ENCODE measurements at places on chromosomes 3 and 15. TPM values are rescaled to one million over a fixed set of nuclear protein-coding genes. Genes with fewer than 3 reads are reported as not detected.

GRCh38 chr15:90038632-90039095, 37.5 kb downstream of the ZNF710 start:
- DNase-seq = no peak

- no peak for DNase-seq
These were observed 42.0 kb downstream of the FRMD4B start for GRCh38 chr3:69343875-69344274.

DNA sequence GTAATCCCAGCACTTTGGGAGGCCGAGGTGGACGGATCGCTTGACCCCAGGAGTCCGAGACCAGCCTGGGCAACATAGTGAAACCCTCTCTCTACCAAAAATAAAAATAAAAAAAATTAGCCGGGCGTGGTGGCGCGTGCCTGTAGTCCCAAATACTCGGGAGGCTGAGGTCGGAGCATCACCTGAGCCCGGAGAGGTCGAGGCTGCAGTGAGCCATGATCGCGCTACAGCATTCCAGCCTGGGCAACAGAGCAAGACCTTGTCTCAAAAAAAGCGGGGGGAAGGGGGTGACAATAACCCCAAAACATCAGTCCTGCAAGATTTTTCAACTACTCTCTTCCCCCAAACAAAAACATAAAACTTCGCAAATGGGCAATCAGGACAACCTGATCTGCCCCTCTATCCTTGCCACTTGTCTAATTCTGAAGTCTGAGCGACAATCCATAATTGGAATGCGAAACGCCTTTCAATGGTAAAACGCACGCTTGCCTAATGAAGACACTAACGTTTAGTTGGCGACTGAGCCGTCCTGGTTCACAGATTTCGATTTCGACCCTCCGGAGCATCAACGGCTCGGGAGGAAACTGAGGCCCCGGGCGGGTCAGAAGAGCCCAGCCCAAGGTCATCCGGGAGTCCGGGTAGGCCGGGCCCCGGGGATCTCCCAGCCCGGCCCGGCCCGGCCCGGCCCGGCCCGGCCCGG, 868 bp downstream of the BTBD1 start:
- DNase-seq = no peak

DNA sequence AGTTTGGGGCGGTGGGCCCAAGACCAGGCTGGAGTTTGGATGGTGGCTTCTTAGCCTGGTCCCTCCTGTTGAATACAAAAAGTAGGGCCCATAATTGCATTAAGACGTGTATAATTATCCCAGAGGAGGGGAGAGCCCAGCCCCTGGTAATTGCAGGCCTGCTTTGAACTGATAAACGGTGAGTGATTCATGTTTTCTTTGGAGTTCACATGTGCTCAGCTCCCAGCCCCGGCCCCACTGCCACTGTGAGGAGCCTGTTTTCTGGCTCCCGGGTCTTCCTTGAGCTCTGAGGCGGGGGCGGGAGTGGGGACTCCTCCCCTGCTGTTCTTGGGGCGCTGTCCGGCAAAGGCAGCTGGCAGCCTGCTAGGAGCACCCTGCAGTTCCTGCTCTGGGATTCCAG, 3.1 kb downstream of the PLXNA1 start:
- no peak for DNase-seq

DNA sequence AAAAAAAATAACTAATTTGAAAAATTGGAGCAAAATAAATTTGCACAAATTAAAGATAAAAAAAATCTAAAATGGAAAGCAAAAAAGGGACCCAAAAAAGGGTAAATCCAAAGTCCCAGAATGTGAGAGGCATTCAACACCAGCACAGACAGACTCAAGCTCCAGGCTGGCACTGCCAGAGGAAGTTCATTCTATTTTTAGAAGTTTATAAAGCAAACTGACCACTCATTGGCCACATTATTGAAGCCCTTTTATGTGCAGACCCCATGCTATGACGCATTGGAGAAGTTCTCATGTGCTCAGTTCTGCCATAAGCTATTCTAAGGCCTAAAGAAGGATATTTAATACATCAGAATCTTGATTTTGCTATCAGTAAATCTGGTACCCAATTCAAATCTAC, 17.6 kb upstream of the BOC start:
- DNase-seq = no peak

DNA sequence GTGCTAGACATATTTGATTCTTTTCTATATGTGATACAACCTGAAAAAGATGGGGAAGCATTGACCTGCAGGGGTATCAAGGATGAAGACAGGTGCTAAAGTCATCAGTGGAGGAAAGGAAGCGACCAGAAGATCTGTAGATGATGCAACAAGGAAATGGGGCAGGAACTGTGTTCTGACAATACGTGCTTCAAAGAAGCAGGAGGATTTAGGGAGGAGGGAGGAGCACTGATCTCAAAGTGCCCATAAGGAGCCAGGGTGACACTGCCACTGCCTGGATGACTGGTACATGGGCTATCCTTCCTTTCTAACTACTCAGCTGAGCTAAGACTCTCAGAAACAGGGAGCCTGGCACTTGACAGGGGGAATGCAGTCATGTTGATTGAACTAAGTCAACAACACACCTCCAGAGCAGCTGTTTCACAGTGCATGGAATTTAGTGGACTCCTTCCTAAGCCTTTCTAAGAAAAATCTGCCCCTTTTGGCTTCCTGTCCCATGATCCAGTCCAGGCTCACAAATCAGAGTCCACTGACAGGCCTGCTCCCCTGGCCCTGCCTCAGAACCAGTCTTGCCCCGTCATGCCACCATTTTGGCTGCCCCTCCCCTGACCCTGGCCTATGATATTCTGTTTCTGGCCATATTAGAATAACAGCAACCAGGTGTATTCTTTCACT, 12.0 kb downstream of the LYSMD4 start:
- DNase-seq = no peak

GRCh38 chr15:98150536-98150935, 190.0 kb downstream of the ARRDC4 start:
- DNase-seq = no peak

DNA sequence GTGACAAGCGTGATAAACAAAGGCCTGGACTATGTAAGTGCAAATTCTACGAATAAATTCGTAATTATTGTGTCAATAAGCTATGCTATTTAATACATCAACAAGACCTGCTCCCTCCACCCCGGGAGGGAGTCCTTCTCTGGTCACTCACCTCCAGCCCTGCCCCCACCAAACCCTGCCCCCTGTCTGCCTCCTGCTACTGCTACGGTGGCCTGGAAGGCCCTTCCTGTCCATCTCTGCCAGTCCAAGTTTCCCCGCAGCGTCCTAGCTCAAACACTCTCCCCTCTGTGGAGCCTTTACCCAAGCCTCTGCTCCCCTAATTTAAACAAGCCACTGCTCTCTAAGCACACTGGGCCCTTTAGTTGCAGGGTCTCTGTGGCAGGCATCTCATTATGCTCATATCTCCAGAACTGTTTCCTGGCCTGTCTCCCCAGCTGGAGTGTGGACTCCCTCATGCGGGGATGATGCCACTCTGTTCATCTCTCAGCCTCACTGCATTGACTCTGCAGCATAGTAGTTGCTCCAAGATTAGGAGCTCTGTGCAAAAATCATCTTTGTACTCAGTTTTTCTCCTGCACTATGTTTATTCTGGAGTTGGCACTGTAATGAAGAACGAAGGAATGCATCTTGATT, 241.2 kb downstream of the NTRK3 start:
- DNase-seq = no peak

Gene SPATA12
- total RNA-seq = not detected

Gene NANOGP8
- total RNA-seq = 0.81 TPM

Gene LYZL4
- not detected for total RNA-seq

Gene PARL
- total RNA-seq = 36.4 TPM
